ENCODE measurements at places on chromosomes 16 and 17. TPM values are rescaled to one million over a fixed set of nuclear protein-coding genes. Genes with fewer than 3 reads are reported as not detected.

DNA sequence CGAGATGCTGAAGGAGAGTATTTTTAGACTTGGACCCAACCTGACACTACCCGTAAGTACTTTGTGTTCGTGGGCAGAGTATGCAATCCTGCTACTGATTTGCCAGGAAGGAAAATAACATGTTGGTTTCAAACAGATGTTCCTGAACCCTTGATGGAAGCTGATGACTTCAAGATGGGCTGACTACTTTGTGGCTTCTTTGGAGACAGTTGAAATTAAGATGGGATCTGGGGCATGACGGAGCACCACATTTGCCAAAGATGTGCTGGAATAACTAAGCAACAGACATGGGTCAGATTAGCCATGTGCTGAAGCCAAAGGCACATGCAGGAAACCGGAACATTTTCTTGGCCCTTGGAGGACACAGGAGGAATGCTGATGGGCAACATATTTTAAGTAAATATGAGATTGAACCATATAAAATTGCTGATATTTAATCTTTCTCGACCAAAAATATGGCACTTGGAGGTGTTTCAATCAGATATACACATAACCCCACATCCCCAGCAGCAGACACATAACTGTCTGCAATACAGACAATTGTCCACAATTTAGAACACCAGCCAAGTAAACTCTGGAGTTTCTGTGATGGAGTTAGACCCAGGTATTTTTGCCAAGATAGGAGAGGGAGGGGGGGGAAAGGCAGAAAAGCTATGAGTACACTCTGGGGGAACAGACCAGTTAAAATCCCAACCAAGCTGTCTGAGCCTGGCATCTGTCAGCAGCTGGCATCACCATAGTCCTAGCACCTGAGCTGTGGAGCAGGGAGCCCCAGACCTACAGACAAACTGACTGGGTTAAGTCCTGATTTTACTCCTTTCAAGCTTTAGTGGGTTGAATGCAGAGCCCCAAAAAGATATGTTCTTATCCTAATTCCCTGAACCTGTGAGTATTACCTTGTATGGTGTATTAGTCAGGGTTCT is 329.4 kb upstream of the CDH5 start:
- peak; percentile 41 for DNase-seq

DNA sequence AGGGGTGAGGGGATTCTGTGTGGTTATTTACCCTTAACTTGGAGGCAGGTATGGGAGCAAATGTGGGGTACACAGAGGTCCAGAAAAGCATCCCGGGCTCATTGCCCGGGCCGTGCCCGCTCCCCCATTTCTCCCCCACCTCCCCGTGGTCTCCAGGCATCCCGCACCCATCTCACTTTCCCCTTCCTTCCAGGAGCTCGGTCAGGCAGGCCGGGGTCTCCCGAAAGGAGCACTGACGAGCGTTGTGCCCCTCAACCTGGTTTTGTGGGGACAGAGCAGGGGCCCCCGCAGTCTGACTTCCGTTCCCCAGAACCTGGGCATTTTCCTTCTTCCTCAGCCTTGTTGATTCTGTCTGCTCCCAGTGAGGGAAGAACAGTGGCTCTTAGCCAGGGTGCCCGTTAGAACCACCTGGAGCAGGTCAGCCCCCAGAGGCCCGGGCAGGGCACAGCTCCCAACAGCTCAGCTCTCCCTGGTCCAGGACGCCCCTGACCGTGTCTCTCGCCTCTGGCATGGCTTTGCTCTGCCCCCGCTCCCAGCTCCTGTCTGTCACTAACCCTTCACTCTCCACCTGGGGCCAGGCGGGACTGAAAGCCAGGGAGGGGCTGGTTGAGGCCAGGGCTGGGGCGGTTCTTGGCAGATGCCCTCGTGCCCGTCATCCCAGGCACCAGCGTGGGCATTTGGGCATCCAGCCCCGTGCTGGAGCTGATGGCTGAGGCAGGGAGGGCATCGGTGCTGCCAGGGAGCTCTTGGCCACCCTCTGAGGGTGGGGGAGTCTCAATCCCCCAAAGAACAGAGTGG is 12.5 kb upstream of the NUDT16L1 start:
- DNase-seq: no peak

GRCh38 chr17:48177816-48178215 is 70.2 kb downstream of the SNX11 start:
- DNase-seq: no peak

GRCh38 chr16:72978212-72978611 is 69.7 kb downstream of the ZFHX3 start:
- no peak for DNase-seq

GRCh38 chr17:78349891-78350642 is 9.8 kb downstream of the SOCS3 start:
- DNase-seq: no peak

DNA sequence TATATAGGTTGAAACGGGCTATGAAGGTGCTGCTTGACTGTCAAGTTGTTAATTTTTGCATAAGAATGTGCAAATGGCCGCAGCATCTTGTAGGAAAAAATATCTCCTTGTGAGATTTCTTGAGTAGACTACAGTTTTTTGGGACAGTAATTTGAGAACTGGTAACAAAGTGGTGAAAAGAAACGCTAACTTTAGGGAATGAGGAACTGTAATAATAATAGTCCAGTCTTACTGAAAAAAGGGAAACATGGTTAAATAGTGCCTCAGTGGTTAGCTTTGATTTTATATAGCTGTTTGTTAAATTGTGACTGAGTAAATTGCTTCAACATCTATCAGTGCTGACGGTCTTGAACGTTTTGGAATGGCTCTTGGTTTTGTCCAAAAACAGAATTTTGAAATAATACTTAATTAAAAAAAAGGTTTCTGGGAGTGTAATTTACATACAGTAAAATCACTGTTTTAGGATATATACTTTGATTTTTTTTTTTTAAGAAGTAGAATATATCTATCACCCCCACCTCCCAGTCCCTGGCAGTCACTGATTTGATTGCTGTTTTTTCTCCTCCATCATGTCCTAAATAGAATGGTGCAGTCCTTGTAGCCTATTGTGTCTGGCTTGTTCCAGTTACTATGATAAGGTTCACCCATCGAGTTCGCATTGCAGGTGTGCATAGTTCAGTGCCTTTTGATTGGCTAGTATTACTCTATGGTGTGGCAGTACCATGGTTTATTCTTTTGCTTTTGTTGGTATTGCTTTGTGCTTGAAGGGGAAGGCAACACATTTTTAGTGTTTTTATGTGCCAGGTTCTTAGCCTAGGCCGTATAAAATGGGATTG is 2.8 kb downstream of the HAPSTR1 start:
- DNase-seq: no peak

GRCh38 chr16:75593825-75594820 is 27.9 kb downstream of the GABARAPL2 start:
- DNase-seq: peak; percentile 91

DNA sequence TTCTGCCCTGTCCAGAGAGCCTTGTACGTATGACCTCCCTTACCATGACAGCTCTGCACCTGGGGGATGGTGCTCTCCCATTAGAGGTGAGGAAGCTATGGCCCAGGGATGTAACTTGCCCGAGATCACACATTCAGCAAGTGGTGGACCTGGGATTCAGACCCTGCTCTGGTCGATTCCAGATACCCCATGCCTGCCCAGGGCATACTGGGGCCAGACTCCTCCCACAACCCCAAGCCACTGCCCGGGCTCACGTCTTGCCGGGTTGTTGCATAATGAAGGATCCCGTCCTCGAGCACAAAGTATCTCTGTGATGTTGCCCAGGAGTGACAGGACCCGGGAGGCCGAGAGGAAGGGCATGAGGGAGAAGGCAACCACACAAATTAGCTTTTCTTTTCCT is 2.1 kb downstream of the OSBPL7 start:
- no peak for DNase-seq

GRCh38 chr17:21495281-21495680 is 119.1 kb downstream of the KCNJ12 start:
- DNase-seq: no peak

- no peak for DNase-seq
Observed at GRCh38 chr16:9845661-9846361, 336.4 kb downstream of the GRIN2A start.

GRCh38 chr17:4161192-4161966 is 18.4 kb downstream of the CYB5D2 start:
- DNase-seq: peak; percentile 90

- DNase-seq: no peak
Observed at GRCh38 chr16:51290442-51291285, 139.6 kb upstream of the SALL1 start.

DNA sequence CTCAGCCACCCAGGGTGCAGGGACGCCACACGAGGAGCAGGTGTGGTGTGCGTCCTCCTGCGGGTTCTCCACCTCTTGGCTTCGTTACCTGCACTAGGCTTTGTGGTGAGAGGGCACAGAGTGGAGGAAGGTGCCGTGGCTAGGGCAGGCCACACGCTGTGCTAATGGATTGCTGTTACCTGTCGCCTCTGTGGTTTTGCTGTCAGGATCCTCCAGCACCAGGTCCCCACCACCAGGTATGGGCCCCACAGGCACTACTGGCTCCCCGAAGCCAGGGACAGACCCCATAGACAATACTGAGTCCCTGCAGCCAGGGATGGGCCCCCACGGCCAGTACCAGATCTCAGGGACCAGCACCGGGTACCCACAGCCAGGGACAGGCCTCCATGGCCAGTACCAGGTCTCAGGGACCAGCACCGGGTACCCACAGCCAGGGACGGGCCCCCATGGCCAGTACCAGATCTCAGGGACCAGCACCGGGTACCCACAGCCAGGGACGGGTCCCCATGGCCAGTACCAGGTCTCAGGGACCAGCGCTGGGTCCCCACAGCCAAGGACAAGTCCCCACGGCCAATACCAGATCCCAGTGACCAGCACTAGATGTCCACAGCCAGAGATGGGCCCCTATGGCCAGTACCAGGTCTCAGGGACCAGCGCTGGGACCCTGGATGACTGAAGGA is 315.6 kb downstream of the SEC14L1 start:
- no peak for DNase-seq

DNA sequence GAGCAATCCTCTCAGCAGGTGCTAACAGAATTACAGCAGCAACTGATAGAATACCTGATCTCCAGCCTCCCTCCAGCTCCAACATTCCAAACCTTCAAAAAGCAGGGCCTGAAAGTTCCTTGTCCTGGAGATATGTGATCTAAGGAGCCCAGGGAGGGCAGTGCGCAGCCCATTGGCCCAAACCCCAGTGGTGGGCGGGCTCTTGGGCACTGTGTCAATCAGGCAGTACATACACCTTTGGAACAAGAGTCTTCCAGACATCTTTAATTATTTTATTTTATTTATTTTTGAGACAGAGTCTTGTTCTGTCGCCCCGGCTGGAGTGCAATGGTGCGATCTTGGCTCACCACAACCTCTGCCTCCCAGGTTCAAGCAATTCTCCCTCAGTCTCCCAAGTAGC is 24.2 kb downstream of the SLC12A3 start:
- no peak for DNase-seq

DNA sequence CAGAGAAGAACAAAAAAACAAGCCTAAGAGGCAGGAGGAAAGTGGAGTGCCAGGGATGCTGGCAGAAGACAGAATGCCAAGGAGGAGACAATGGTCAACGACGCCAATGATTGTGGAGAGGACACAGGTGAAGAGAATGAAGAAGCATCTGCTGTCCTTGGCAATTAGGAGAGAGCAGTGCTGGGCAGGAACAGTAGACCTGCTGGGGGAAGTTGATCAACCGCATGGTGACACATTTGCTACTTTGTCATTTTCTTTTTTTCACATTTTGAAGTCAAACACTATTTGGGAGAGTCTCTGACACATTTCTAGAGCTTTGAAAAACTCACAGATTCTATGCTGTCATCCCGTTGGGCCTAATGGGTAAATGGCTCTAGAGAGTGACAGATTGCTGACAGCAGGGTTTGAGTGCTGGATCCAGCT is 1.1 kb upstream of the PIK3R6 start:
- DNase-seq: no peak

DNA sequence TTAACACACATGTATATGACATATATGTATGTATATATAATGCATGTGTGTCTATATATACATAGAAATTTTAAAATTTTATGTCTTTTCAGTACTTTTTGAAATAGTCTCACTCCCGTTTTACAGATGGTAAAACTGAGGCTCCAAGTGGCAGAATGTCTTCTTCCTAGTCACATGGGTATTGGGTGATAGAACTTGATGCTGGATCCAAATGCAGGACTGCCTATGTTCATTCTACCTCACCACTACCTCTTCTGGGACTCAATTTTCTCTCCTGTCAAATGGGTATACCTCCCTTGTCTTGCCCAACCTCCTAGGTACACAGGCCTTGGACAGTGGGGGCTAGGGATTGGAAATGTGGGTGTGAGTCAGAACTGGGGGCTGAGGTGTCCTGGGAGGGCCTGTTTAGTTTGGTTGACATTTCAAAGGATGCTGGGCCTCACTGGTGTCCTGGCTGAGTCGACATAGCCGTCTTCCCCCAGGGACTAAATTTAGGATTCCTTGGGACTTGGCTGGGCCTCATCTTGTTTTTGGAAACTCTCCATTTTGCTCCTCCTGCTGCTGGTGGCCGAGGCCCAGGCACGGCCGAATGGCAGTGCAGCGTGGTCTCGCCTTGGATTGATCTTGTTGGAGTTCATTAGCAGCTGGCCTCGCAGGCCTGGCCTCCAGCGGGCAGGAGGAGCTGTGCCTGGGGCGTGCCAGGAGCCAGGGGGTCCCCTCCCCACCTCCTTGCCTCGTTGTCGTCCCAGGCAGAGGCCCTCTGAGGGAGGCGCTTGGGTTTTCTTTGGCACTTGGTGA is 25.9 kb downstream of the NKD1 start:
- no peak for DNase-seq

- DNase-seq: no peak
Observed at GRCh38 chr17:28049071-28049470, 6.6 kb downstream of the NLK start.

- DNase-seq: no peak
Observed at GRCh38 chr17:80919331-80920311, 72.0 kb upstream of the CHMP6 start.

The TBX21 gene
- total RNA-seq: 0.10 TPM

The GRB7 gene
- total RNA-seq: 0.41 TPM

The KRT27 gene
- total RNA-seq: not detected

The CCL18 gene
- total RNA-seq: not detected

The BLTP2 gene
- total RNA-seq: 66.0 TPM

The MYH13 gene
- total RNA-seq: not detected
